ENCODE measurements at places on chromosomes 13 and 19.

DNA sequence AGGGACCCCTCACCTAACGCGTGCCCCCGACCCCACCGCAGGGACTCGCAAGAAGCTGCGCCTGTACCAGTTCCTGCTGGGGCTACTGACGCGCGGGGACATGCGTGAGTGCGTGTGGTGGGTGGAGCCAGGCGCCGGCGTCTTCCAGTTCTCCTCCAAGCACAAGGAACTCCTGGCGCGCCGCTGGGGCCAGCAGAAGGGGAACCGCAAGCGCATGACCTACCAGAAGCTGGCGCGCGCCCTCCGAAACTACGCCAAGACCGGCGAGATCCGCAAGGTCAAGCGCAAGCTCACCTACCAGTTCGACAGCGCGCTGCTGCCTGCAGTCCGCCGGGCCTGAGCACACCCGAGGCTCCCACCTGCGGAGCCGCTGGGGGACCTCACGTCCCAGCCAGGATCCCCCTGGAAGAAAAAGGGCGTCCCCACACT lies 4.7 kb upstream of the MYBPC2 start:
- DNase-seq: peak; percentile 95

DNA sequence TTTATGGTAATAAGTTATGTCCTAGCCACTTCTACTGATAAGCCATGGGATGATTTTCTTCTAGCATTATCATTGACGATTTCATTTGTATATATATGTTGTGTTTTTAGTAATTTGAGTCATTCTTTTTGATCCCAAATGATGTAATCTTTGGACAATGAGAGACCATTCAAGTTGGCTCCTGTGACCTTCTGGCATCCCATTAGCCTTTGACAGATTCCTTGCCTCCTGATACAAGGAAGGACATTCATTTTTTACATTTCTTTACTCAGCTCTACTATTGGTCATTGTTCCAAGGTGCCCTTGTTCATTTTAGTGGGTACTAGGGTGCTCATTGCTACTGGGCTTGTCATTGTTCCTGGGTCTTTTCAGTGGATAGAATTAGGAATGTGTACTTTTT lies 35.3 kb upstream of the MYCBP2 start:
- DNase-seq: no peak

DNA sequence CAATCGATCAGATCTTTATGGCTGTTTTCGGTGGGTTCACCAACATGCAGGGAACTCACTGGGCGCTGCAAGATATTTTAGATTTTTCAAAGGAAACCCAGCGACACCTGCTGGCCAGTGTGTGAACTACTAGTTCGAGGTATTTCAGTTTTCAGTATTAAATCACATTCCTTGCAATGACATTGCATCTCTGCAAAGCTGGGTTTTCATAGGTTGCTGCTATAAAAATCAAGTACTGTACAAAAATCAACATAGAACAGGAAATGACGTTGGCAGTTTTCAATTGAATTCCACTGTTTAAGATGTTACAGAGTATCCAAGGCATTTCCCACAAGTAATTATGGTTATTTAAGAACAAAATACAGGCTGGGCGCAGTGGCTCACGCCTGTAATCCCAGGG lies 17.6 kb downstream of the LIG1 start:
- no peak for DNase-seq

- DNase-seq: no peak
Measured at GRCh38 chr13:91313103-91313502, 34.4 kb upstream of the MIR17HG start.

- no peak for DNase-seq
Measured at GRCh38 chr19:48085076-48085475, 25.5 kb downstream of the PLA2G4C start.

- DNase-seq: peak; percentile 77
Measured at GRCh38 chr19:49889687-49890348, 6.9 kb downstream of the IL4I1 start.

DNA sequence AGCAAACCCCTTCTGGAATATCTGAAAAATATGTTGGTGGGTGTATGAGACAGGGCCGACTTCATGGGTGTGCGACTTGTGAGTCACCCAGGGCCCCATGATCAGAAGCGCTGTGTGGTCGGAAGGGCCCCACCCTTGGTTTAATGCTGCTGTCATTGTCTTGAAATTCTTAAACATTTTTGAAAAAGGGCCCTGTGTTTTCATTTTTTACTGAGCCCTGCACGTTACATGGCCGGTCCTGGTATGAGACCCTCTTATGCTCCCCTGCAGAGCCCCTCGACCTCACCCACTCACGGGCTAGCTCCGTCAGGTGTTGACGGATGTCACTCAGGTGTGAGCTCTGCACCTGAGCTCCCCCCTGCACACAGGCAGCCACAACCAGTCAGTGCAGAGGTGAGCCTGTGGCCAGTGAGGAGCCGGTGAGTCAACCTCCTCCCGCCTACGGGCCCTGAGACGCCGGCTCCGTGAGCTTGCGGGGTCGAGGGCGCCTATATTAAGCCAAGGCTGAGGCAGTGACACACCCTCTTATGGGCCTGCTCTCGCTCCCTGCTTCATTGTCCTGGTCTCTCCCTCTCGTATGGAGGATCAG lies 27.7 kb downstream of the GADD45B start:
- DNase-seq: no peak

GRCh38 chr13:73325723-73326558 lies 267.1 kb downstream of the KLF5 start:
- DNase-seq: no peak

- DNase-seq: no peak
Measured at GRCh38 chr13:111595791-111596190, 275.3 kb downstream of the TEX29 start.

DNA sequence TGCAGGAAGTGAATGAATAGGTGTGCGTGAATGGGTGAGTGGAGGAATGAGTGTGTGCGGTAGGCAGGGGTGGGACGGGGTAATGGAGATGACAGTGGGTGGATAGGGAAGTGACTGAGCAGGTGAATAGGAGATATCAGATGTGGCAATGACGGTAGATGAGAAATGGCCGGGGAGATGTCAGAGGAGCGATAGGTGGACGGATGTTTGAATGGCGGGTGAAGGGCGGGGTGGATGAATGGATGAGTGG lies 1.5 kb downstream of the TTC9B start:
- no peak for DNase-seq

Measured in upper lobe of left lung (tissue), 6 donors.